ENCODE measurements at places on chromosomes 1 and 21.

- no peaks in the 10 kb centered on the region for H3K36me3 ChIP-seq
- no peak for DNase-seq
- H3K4me1 ChIP-seq: no peaks in the 10 kb centered on the region
- H3K27me3 ChIP-seq: no peaks in the 10 kb centered on the region
- H3K27ac ChIP-seq: no peak overlapping the region
- no peak overlapping the region for H3K4me3 ChIP-seq
Measured at GRCh38 chr1:203520315-203520714, 26.4 kb downstream of the OPTC start.

- H3K4me1 ChIP-seq: no peaks in the 10 kb centered on the region
- H3K27ac ChIP-seq: peak overlapping the region; percentile 35
- H3K36me3 ChIP-seq: peaks cover 61% of the 10 kb centered on the region
- H3K27me3 ChIP-seq: no peaks in the 10 kb centered on the region
- no peak overlapping the region for H3K4me3 ChIP-seq
Measured at GRCh38 chr21:34795175-34795547, 126.4 kb downstream of the CLIC6 start.

DNA sequence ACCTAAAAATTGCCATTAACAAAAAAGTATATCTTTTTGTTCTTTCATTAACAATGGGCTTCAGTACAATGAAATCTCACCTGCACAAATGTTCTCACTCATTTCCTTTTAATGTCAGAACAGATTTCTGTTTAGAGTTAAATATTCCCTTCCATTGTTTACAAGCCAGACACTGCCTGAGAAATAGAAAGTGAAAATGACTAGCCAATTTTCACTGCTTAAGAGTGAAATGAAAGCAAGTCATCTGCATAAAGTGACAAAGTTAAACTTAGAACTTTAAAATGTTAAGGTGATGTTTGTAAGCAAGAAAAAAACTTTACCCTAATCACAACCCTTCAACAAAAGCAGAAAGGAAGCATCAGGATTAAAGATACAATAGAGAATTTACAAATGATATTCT, 27.5 kb downstream of the COA6 start:
- H3K27me3 ChIP-seq: no peaks in the 10 kb centered on the region
- peaks cover 52% of the 10 kb centered on the region for H3K4me1 ChIP-seq

DNA sequence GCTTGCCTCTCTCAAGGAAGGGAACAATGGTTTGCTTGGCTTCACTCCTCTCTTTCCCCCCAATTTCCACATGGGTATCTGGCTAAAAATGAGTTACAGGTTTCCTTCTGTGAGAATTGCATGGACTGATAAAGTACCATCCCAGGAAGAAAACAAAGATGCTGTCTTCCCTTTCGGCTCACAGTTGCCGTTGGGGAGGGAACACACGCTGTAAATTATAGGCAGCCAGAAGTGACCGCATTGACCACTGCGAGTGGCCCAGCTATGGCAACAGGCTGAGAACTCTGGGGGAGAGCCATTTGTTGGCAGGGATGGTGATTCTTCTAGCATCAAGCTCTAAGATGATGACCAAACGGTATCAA, 2.9 kb downstream of the RUNX1 start:
- peak; percentile 49 for DNase-seq
- peak overlapping the region; percentile 93 for H3K4me3 ChIP-seq
- H3K27ac ChIP-seq: peak overlapping the region; percentile 99
- H3K4me1 ChIP-seq: peaks cover 94% of the 10 kb centered on the region

GRCh38 chr1:192376374-192376773, 59.6 kb downstream of the RGS21 start:
- no peaks in the 10 kb centered on the region for H3K36me3 ChIP-seq
- no peak for DNase-seq
- H3K27ac ChIP-seq: no peak overlapping the region
- H3K27me3 ChIP-seq: no peaks in the 10 kb centered on the region

- H3K4me1 ChIP-seq: peaks cover 25% of the 10 kb centered on the region
- H3K27me3 ChIP-seq: no peaks in the 10 kb centered on the region
- DNase-seq: no peak
Measured at GRCh38 chr1:42214447-42214871, 49.9 kb upstream of the GUCA2A start.

DNA sequence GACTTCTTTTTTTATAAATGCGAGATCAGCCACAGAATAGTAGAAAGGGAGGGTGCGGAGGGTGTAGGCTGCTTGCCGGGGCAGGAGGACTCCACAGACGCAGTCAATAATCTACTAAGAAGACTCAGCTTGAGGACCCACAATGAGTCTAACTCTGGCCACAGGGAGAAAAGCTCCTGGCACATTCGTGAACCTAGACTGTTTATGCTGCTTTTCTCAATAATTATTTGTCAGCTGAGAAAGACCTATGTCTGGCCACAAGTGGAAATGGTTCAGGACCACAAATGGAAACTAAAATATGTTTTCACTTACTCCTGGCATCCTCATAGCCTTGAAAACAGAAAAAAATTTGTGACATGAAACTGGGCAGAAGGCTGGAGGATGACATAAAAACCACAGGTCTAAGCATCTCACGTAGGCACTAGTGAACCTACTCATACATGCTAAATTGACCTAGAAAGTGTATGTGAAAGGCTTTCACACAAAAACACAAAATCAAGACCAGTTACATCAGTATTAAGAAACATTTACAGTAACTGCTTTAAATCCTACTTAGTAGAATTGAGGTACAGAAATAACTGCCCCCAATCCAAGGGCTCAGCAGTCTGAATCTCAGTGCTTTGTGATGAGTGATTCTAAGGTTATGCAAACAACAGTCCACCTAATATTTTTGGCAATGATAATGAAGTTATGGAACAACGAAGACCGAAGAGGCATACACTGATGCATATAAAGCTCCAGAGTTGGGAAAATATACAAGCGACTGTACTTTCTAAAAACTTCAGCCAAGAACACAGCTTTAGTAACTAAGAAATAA, 159.5 kb downstream of the SLC45A1 start:
- no peaks in the 10 kb centered on the region for H3K27me3 ChIP-seq
- no peaks in the 10 kb centered on the region for H3K36me3 ChIP-seq

GRCh38 chr1:221494670-221495069, 247.2 kb downstream of the DUSP10 start:
- no peaks in the 10 kb centered on the region for H3K27me3 ChIP-seq
- no peaks in the 10 kb centered on the region for H3K4me1 ChIP-seq
- no peak overlapping the region for H3K27ac ChIP-seq
- no peak overlapping the region for H3K4me3 ChIP-seq
- no peak for DNase-seq
- no peaks in the 10 kb centered on the region for H3K36me3 ChIP-seq

GRCh38 chr1:22500058-22500457, 48.4 kb downstream of the ZBTB40 start:
- no peak overlapping the region for H3K4me3 ChIP-seq
- no peaks in the 10 kb centered on the region for H3K4me1 ChIP-seq
- H3K27ac ChIP-seq: no peak overlapping the region

DNA sequence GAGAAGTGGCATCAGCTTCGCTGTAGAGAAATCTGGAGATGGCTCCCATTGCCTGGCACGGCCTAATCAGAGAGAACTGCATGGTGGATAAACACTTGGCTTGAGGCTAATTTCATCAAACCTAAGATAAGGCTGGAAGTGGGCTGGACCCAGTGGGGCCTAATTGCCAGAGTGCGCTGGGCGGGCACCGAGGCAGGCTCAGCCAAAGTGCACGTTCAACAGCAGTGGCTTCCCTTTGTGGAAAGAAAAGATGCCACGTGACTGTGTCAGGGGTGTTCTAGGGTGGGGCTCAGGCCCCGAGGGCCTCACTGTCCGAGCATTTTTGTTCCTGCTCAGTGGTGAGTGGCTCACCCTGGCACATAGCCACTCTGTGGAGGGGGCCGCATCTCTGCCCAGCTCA, 5.8 kb downstream of the PLCH2 start:
- no peaks in the 10 kb centered on the region for H3K27me3 ChIP-seq
- no peaks in the 10 kb centered on the region for H3K36me3 ChIP-seq
- H3K4me1 ChIP-seq: no peaks in the 10 kb centered on the region
- no peak overlapping the region for H3K27ac ChIP-seq
- H3K4me3 ChIP-seq: no peak overlapping the region
- DNase-seq: no peak

- no peak overlapping the region for H3K27ac ChIP-seq
- no peak for DNase-seq
- H3K36me3 ChIP-seq: peaks cover 6% of the 10 kb centered on the region
- no peaks in the 10 kb centered on the region for H3K27me3 ChIP-seq
- no peak overlapping the region for H3K4me3 ChIP-seq
Measured at GRCh38 chr1:9594471-9595155, 5.9 kb downstream of the TMEM201 start.

- H3K27me3 ChIP-seq: no peaks in the 10 kb centered on the region
- no peaks in the 10 kb centered on the region for H3K4me1 ChIP-seq
- no peaks in the 10 kb centered on the region for H3K36me3 ChIP-seq
- peak; percentile 35 for DNase-seq
Measured at GRCh38 chr1:237851210-237851845, 39.4 kb downstream of the ZP4 start.

- H3K4me1 ChIP-seq: no peaks in the 10 kb centered on the region
- peaks cover 2% of the 10 kb centered on the region for H3K27me3 ChIP-seq
- no peak overlapping the region for H3K27ac ChIP-seq
- no peaks in the 10 kb centered on the region for H3K36me3 ChIP-seq
- DNase-seq: no peak
Measured at GRCh38 chr1:38111589-38111988, 65.0 kb upstream of the POU3F1 start.

- H3K27ac ChIP-seq: no peak overlapping the region
- H3K36me3 ChIP-seq: no peaks in the 10 kb centered on the region
- H3K4me3 ChIP-seq: no peak overlapping the region
- H3K27me3 ChIP-seq: peaks cover 3% of the 10 kb centered on the region
- no peak for DNase-seq
Measured at GRCh38 chr1:6501279-6501813, 9.9 kb upstream of the PLEKHG5 start.

- H3K27ac ChIP-seq: no peak overlapping the region
- H3K4me1 ChIP-seq: peaks cover 9% of the 10 kb centered on the region
- H3K4me3 ChIP-seq: no peak overlapping the region
- H3K36me3 ChIP-seq: no peaks in the 10 kb centered on the region
Measured at GRCh38 chr1:172139196-172139595, 281.3 kb upstream of the C1orf105 start.

DNA sequence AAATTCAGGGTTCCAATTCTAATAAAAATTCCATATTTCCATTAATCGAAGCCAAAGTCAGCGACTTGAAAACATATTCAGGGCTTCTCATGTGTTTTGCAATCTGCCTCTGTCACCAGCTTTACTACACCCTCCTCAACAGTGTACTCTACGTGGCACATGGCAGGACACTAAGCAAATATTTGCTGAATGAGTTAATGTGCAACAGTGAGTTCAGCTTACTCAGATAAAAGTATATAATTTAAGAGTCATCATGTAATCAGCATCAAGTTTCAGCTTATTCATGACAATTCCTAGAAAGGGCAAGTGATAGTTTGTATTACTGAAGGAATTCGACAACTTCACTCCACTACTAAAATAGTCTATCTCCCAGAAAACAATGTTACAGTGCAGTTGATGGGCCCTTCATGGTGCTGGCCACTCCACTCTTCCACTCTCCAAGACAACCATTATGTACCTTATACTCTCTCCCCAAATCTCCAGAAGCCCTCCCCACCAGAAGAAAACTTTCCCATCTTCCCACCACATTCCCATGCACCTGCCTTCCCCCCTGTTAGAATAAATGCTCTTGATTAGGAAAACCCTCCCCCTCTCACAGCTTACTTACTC, 97.3 kb downstream of the TTLL7 start:
- H3K4me3 ChIP-seq: no peak overlapping the region
- no peaks in the 10 kb centered on the region for H3K4me1 ChIP-seq
- peaks cover 2% of the 10 kb centered on the region for H3K27me3 ChIP-seq
- no peaks in the 10 kb centered on the region for H3K36me3 ChIP-seq
- DNase-seq: no peak
- H3K27ac ChIP-seq: no peak overlapping the region

- no peak overlapping the region for H3K4me3 ChIP-seq
- DNase-seq: peak; percentile 73
- peaks cover 3% of the 10 kb centered on the region for H3K27me3 ChIP-seq
- no peaks in the 10 kb centered on the region for H3K36me3 ChIP-seq
- H3K4me1 ChIP-seq: peaks cover 9% of the 10 kb centered on the region
- H3K27ac ChIP-seq: no peak overlapping the region
Measured at GRCh38 chr1:10932088-10932487, 80.4 kb upstream of the TARDBP start.

DNA sequence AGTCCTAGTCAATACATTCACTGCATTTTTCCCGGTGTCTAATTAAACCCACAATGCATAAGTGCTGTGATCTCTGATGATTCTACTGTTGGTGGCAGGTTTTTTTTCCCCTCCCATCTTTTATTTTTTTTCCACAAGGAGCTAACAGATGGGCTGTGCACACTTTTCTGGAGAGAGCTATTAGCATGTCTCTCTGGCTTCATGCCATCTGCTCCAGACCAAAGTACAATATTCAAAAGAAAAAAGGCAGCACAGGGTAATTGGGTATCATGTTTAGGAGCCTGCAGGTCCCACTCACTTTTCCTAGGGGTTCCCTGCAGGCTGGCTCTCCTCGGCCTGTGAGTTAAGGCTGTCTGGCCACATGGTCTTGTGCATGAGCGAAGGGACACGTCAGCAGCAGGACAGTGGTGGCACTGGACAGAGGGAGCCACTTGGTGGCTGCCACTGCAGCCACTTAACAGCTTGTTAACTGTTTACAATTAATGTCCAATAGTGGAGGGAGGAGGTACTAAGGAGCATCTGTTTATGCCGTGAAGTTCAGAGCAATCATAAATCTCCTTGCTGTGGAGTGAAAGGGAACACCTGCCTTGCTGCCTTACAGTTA, 53.5 kb upstream of the C8B start:
- H3K27me3 ChIP-seq: no peaks in the 10 kb centered on the region
- H3K4me1 ChIP-seq: no peaks in the 10 kb centered on the region
- H3K4me3 ChIP-seq: no peak overlapping the region

- peaks cover 17% of the 10 kb centered on the region for H3K4me1 ChIP-seq
- no peak for DNase-seq
- no peaks in the 10 kb centered on the region for H3K36me3 ChIP-seq
- no peaks in the 10 kb centered on the region for H3K27me3 ChIP-seq
- no peak overlapping the region for H3K27ac ChIP-seq
Measured at GRCh38 chr1:25063591-25064416, 133.7 kb upstream of the RUNX3 start.

- H3K36me3 ChIP-seq: no peaks in the 10 kb centered on the region
- H3K27me3 ChIP-seq: no peaks in the 10 kb centered on the region
- no peak overlapping the region for H3K4me3 ChIP-seq
- no peak for DNase-seq
- H3K4me1 ChIP-seq: no peaks in the 10 kb centered on the region
Measured at GRCh38 chr1:2339206-2340085, 51.9 kb downstream of the MORN1 start.

GRCh38 chr1:38929054-38929453, 12.6 kb downstream of the RHBDL2 start:
- H3K27me3 ChIP-seq: peaks cover 2% of the 10 kb centered on the region
- no peak overlapping the region for H3K4me3 ChIP-seq
- no peak overlapping the region for H3K27ac ChIP-seq
- peaks cover 21% of the 10 kb centered on the region for H3K4me1 ChIP-seq

DNA sequence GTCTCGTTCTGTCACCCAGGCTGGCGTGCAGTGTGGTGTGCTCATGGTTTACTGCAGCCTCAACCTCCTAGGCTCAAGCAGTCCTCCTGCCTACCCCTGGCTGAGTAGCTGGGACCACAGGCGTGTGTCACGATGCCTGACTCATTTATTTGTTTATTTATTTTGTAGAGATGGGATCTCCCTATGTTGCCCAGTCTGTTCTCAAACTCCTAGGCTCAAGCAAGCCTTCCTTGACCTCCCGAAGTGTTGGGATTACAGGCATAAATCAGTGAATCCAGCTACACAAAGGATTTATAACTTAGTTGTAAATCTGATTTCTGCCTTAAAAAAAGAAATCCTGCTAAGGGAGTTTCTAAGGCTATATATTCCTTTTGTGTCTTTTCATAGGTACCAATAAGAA, 30.5 kb upstream of the ZNF496 start:
- peaks cover 6% of the 10 kb centered on the region for H3K4me1 ChIP-seq
- no peak overlapping the region for H3K27ac ChIP-seq
- peaks cover 39% of the 10 kb centered on the region for H3K27me3 ChIP-seq

Measured in activated CD4-positive, alpha-beta memory T cell treated with anti-CD3 and anti-CD28 coated beads for 36 hours (primary cell).